Kidney (tissue), 22 donors: ENCODE measurements at places on chromosomes 2 and 18.

GRCh38 chr2:133865141-133865540 is 296.9 kb upstream of the NCKAP5 start:
- no peak for DNase-seq

DNA sequence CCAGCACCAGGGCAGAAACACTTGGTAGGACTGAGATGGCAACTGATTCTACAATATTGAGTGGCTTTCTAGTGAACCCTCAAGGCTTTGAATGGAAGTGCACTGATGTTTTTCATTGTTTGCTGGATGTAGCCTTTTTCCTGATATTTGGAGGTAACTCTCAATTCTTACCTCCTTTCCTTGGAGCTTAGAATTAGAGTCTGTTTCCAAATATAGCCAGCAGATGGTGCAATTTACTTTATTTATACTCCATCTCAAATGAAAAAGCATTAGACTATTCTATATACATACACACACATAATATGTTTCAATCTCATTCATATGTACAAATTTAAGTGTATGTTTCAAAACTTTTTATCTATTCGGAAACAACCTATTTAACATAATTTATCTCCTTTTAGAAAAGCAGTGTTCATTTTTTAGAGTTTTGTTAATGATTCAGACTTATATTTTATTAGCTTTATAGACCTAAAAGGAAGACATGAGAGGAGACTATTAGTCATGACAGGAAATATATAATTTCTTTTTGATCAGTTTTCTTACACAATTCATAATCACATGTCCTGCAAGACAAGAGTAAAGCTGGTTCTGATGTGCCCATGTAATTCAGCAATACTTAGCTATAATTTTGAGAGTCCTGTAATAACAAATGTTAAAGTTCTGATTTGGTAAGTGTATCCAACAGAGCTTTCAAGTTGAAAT is 124.8 kb downstream of the NUP35 start:
- DNase-seq = no peak

DNA sequence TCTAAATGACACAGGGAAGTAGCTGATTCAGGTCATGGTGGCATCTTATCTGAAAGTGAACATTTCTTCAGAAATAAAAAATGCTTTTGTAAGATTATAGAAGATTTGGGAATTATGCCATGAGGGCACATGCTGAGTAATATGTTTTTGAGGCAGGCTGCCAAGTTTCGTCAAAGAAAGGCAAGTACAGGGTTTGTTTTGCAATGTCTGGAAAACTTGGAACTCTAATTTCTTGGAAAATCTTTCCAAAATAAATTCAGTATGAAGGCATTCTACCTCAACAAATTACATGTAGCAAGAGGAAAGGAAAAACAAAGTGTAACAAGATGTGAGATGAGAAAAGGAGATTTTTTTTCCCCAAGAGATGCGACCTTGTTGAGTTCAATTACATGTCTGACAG is 167.7 kb downstream of the PLCL1 start:
- no peak for DNase-seq

DNA sequence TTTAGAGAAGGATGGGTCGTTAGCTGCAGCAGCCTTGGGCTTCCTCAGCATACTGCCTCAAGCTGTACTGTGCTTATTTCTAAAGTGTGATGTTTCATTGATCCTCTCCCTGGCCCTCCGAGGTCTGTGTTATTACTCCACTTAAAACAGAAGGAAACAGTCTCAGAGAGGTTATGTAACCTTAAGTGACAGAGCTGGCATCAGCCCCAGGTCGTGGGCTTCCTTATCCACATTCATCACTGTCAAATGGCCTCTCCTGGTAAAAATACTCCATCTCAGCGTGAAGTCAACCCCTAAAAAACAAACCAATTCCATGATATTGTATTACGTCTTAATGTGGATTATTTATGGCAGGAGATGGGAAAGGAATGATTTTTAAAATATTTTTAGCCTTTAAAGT is 153.3 kb upstream of the NOSTRIN start:
- DNase-seq = no peak

GRCh38 chr2:1032030-1032429 is 81.4 kb downstream of the SNTG2 start:
- DNase-seq = no peak

DNA sequence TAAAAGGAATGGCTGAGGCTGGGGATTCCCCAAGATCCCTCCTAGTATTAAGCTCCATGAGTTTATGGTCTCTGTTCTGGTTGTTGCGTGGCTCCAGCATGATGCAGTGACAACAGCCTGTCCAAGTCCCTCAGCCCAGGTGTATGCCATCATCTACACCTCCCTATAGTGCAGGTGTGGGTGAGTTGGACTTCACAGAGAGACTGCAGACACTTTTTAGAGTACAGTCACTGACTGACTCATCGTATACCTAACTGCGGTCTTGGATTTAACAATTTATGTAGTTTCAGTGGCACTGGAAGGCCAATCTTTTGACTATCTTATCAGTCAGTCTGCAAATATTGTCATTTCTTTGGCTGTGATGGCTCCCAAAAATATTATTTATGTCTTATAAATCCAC is 415.0 kb downstream of the TMX3 start:
- DNase-seq = no peak

DNA sequence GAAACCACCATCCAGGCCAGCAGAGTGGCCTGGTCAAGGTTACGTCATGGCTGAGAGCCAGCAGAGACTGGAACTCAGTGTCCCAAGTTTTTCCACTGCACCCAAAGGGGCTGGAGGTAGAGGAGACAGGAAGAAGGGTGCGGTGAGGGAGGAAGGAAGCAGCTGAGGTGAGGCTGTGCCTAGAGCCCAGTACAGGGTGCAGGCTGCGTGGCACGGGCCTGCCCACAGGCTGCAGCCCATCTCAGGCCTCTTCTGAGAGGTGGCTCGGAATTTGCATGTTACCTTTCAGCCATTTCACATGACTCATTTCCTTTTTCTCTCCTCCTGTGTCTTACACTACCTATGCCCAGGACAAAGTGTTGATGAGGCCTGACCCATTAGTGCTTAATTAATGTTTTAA is 13.7 kb upstream of the MGAT4A start:
- DNase-seq = no peak
